Activated T-helper 2 cell treated with anti-CD3 and anti-CD28 coated beads, Interferon-gamma antibody, Interleukin-2, Interleukin-4, amounts not matched to agents 10 μg/mL and 5 μg/mL and 100 μg/mL, durations not matched to agents 14 hours and 24 hours and 36 hours (primary cell): ENCODE measurements at places on chromosomes 16 and 17.

GRCh38 chr17:57313097-57313835, 56.9 kb downstream of the MSI2 start:
- DNase-seq, result no peak

DNA sequence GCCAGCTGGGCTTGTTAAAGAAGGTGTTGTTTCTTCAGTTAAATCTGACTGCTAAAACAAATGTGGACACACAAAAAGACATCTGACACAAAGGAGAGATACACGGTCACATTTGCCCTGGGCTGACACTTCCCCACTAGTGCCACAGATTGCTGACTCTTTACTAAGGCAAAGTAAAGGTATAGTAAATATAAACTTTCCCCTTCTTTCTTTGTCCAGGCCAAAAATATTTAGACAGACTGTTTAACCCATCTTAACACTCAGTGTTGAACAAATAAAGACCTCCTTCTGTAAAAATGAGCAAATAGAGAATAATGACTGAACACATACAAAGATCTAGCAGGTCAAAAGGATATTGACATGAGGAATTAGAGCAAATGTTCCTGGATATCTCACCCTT, 58.4 kb downstream of the SCNN1G start:
- no peak for DNase-seq

GRCh38 chr17:17207998-17208397, 1.9 kb upstream of the PLD6 start:
- no peak for DNase-seq

- no peak for DNase-seq
Measured at GRCh38 chr16:87404764-87405625, 12.9 kb downstream of the MAP1LC3B start.

DNA sequence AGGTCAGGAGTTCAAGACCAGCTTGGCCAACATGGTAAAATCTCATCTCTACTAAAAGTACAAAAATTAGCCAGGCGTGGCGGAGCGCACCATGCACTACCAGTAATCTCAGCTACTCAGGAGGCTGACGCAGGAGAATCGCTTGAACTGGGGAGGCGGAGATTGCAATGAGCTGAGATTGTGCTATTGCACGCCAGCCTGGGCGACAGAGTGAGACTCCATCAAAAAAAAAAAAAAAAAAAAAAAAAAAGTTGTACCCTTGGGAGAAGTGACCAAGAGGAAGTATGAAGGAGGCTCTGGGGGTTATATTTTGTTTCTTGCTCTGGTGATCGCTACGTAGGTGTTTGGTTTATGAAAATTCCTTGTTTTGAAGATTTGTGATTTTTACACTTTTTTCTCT, 66.3 kb downstream of the LITAF start:
- DNase-seq, result no peak
